PC-3 (cell line): ENCODE measurements at places on chromosomes 3 and 15. TPM values are rescaled to one million over a fixed set of nuclear protein-coding genes. Genes with fewer than 3 reads are reported as not detected.

DNA sequence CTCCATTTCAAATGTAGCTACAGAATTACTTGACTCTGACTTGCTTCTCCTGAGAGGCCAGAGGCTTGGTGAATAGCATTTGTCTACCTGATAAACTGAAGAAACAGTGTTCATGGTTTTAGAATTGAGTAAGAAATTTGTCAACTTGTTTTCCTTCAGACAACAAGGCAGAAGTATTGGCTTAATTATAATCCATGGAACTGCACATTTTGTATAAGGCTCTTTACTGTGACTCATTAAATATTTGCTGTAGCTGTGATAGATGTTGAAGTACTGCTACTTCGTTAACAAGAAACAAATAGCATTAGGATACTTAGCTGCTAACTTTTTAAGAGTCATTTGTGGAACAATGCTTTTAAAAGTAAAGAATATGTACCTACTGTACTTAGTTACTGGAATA, 4.6 kb downstream of the UNC13C start:
- DNase-seq = no peak

DNA sequence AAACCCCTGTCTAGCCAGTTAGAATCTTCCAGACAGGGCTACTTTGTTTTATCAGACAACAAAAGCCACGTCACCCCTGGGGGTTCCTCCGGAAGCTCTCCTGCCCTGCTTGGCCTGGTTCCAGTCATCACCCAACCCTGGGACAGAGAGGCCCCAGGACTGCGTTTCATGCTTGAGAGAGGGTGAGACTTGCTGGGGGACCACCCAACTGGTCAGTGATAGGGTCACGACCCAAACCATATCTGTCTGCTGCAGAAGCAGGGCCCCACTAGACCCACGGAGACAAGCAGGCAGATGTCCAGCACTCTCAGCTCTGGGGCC, 1.2 kb downstream of the NT5DC2 start:
- DNase-seq = peak; percentile 55

DNA sequence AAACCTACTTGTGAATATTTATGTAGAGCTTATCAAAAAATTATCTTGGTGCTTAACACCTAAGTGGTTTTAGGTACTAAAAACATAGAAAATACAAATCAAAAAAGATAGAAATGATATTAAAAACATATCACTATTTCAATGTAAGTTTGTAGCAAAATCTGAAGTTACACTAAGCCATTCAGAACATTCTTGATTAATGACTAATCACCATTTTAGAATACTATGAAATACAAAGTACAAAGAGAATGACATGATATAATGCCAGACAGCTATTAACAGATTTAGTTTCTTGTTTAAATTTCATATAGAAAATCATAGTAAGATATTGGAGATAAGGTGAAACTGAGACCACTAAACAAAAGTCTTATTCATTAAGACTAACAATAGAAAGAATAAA, 169.7 kb upstream of the AGTR1 start:
- no peak for DNase-seq

The DZIP3 gene
- total RNA-seq = 5.1 and 7.3 TPM in 2 replicates

- no peak for DNase-seq
These were observed 100.0 kb downstream of the ARPP21 start for GRCh38 chr3:35739181-35739809.

The ACAP2 gene
- total RNA-seq = 27.0 and 33.5 TPM in 2 replicates

- DNase-seq = peak; percentile 14
These were observed 12.6 kb upstream of the ADPGK start for GRCh38 chr15:72796210-72796514.

The PPARG gene
- 208 and 250 TPM in 2 replicates for total RNA-seq
